ENCODE measurements at places on chromosomes 3 and 15.

- DNase-seq: no peak
These were observed 1.8 kb downstream of the GSK3B start for GRCh38 chr3:120092474-120092873.

- DNase-seq: no peak
These were observed 491.9 kb downstream of the NTRK3 start for GRCh38 chr15:87764461-87765240.

DNA sequence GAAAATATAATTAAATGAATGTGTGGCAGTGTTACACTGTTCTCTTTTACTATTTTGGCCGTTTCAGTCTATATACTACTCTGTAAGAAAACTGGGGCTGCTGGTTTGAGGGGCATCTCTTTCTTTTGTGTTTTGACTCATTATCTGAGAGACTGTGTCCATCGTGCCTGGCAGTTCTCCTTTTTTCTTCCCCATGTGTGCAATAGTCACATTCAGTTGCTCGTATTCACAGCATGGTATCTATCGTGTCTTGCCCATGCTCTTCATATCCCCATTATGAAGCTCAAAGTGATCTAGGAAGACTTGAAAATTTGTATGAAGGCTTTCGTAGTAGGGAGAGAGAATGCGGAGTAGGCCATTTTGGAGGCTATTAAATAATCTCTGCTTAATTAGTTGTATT is 29.8 kb upstream of the FAH start:
- DNase-seq: no peak

DNA sequence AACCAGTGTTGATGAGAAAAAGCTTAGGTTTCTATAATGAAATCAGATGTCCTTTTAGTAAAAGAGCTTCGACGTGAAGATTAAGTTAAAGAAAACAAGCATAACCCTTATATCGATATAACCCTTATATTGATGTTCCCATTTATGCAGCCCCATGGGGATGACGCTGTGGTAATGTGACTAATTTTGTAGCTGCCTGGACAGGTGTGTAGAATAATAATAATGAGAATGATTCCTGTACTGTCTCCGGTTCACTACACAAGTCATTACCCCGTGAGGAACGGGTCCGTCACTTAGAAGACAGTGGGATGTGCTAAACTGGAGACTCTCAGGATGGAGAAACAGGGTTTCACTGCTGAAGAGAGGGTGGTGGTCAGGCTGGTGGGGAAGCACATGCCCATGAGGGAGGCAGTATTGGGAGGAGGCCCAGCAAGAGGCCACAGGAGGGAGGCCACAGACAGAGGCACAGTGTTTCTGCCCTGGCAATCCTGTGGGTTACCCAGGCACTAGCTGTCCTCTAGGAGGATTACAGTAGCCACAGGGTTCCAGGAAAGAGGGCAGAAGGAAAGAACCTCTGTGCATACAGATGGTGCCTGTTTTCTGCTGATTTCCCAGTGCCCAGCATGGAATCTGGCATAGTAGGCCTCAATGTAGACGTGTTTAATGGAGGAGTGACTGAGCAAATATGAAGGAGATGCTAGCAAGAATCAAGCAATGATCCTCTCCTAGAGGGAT is 191.1 kb upstream of the TSC22D2 start:
- DNase-seq: no peak

DNA sequence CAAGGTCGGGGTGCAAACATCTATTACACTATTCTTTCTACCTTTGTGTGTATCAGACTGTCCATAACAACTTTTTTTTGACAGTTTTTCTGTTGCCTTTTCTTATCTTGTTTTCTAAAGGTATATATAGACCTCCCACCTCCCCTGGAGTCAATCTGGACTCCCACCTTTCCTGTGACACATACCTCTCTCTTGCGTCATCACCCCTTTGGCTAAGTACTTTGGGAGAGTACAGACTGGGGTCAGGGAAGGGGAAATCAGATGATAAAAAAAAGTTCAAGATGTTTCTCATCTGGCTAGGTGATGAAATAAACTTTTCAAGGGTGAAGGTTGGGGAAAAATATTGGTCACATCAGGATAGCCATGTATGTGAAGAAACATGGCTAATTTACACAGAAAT is 17.2 kb downstream of the TSPAN3 start:
- no peak for DNase-seq

DNA sequence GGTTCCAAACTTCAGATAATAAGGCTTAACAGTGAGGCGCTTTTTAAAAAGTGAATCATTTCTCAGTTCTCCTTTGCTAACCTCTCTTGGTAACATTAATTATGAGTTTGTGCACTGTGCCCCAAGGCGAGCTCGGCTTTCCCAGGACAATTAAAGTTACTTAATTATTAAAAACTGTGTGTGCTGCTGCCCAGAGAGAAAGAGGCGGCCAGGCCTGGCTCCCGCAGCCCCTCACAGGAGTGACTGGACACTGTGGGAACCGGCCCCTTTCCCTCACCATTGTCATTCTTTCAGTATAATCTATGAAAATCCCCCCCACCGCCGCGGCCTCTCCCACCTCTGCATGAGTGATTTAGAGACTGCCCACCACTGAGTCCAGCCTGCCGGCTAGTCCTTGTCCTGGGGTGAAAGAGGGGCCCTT is 43.1 kb upstream of the HES1 start:
- DNase-seq: no peak

GRCh38 chr15:88238618-88239430 is 17.7 kb downstream of the NTRK3 start:
- no peak for DNase-seq

DNA sequence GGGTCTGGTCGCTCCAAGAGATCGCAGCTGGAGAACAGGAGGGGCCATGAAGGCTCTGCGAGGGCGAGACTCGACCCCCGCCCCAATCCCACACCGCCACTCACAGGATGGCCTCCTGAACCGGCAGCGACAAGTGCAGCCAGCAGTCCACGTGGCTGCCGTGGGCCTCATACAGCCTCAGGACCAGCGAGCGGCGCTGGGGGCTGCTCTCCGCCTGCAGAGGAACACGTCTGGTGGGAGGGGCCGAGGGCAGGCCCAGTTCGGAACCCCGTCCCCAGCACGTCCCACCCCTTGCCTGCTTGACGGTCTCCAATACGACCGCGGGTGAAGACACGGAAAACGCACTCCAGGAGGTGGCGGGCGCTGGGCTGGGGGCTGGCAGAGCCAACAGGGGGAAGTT is 9.2 kb downstream of the NEIL1 start:
- DNase-seq: no peak

GRCh38 chr3:114411811-114412803 is 118.3 kb downstream of the TIGIT start:
- DNase-seq: no peak

- DNase-seq: no peak
These were observed 64.4 kb downstream of the GTPBP8 start for GRCh38 chr3:113055201-113055600.

DNA sequence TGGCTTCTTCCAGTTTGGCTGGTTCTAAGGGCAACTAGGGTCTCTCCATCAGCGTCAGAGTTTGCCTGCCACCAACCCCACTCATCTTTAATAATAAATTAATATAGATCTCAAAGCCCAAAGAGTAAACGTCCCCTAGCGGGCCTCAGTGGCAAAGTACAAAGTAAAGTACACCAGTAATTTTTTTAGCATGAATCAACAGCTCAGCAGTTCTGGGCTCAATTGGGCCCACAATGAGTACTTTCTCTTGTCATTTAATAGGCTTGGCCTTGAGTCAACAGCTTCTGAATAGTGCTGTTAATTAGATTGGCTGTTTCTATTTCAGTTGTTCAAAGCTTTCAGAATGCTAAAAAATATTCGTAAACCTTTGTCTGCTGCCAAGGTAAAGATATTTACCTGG is 89.0 kb upstream of the PFN2 start:
- no peak for DNase-seq

DNA sequence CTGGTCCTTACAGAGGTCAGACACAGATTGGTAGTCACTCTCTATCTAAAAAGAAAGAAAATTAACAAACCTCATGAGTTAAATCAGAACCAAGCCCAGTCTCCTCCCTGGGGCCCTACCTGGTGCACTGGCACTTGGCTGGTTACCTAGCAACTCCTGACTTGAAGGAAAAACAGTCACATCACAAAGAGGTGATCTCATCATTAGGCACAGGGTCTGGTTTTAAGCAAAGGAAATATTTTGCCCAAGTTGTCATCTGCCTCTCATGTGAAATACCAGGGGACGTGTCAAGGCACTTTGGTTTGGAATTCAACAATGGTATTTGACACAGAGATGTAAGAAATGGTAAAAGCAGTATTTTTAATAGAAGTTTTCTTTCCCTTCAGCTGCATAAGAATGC is 47.7 kb upstream of the FMN1 start:
- no peak for DNase-seq

GRCh38 chr3:64599651-64600050 is 88.1 kb downstream of the ADAMTS9 start:
- DNase-seq: no peak

DNA sequence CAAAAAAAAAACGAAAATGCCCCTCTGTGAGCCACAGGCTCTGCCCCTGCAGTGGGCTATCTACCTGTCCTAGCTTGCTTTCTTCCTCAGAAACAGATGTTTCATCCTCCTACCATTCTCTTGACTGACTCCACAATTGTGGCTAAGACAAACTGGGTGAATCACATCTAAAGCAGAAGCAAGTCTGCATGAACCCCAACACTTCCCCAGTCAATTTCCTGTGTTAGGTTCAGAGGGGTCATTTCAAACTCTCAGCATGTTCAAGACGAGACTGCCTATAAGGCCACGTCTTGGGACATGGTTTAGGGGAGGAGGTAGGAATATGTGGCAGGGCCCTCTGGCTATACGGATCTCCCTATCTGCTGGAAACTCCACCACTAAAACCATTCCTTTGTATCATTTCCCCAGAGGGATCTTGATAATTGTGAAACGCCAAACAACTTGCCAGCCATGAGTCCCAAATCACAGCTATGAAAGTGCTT is 28.6 kb upstream of the ANKDD1A start:
- DNase-seq: no peak

DNA sequence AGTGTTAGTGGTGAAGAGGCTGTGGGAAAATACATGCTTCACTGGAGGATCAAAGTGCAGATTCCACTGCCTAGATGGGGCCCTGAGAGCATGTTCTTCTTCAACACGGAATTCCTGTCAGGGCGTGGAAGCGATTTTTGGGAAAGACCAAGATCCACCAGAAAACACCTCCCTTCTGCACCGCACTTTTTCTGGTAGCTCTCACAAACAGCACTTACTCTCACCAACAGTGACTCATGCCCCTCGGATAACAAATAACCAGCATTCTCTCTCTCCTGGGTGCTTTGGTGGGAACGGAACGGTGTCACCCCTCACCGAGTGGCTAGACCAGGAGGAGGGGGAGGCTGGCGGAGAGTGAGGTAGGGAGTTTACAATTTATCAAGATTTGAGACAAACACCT is 40.1 kb downstream of the ADAMTSL3 start:
- DNase-seq: no peak

GRCh38 chr3:197458179-197458707 is 97.5 kb downstream of the BDH1 start:
- DNase-seq: no peak

- DNase-seq: no peak
These were observed 164.1 kb upstream of the SLC2A2 start for GRCh38 chr3:171190668-171191067.

- DNase-seq: no peak
These were observed 70.1 kb upstream of the GUCA1C start for GRCh38 chr3:109023656-109024254.

DNA sequence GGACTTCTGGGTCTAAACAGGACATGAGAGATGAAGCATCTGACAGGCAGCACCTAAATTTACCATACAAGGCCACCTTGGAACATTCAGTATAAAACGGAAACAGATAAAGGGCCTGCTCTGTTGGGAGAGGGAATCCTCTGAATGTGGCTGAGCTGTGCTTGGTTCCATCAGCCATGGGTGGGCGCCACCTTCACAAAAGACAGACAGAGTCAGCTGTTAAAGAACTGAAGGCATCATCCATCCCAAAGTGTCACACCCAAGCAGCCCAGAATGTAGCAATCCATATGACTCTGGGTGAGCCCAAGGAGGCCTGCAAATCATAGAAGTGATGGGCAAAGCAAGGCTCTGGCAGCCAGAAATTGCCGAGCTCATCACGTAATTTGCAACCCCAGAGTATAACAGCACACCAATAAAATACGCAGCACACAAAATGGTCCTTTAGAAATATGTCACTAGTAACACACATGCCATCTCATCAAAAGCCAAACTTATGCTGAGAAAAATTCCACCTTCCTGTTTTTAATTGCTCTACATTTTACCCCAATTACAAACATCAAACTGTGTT is 24.8 kb upstream of the RBP1 start:
- no peak for DNase-seq

GRCh38 chr15:63982381-63982854 is 63.9 kb downstream of the DAPK2 start:
- no peak for DNase-seq

DNA sequence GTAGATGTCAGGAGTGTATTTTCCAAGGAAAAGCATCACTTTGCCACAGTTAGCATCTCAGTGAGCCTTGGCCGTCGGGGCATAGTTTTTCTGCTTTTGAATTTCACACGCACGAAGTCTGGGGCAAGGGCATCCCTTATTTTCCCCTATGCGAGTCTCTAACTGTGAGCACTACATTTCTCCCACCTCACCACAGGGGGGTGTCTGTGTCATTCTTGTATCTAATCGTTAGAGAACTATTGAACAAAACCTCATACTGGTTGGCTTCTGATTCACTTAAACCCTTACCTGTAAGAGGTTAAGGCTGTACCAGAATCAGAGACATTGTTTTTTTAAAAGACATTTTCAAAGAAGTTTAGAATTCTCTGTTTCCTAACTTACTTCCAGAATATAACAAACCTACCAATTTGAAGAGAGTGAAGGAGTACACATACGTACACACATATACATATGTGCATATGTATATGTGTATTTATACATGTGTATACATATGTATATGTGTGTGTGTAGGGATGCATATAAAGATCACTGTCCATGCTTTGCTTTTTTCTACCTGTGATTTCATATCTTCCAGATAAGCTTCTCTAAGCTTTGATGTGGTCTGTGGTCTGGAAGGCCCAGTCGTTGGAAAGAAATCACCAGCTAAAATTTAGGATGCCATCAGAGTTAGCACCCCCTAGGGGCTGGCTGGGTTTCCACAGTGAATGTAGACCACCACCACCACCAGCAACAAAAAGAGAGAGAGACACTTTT is 49.4 kb downstream of the MYZAP start:
- DNase-seq: no peak

GRCh38 chr15:32870240-32871033 is 152.6 kb downstream of the GREM1 start:
- no peak for DNase-seq

DNA sequence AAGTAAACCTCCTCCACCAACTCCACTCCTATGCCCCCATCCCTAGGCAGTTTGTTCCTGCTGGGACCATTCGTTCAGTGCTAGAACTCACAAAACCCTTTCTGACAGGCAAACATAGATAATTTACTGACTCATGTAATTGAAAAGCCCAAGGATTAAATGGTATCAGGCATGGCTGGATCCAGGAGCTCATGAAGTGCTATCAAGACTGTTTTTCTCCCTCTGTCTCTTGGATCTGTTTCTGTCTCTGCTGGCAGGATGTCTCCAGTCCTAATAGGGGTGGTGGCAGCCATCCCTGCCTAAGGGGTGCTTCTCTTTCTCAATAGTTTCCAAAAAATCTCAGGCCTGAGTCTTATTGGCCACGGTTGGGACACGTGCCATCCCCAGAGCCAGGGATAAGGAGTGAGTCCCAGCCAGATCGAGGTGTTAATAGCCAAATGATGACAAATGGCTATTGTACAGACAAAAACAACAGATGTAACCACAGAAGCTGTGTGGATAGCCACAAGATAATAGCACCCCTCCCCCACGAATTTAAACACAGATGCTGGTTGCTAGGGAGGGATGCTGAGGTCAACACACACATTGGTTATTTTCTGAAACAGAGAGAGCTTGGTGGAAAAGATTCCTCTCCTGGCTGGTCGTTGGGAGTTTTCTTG is 168.6 kb downstream of the SHQ1 start:
- DNase-seq: no peak

GRCh38 chr3:61157414-61157813 is 93.8 kb downstream of the FHIT start:
- no peak for DNase-seq

All from activated CD8-positive, alpha-beta memory T cell treated with anti-CD3 and anti-CD28 coated beads for 1 hour (primary cell).